ENCODE measurements at places on chromosomes 4 and X.

DNA sequence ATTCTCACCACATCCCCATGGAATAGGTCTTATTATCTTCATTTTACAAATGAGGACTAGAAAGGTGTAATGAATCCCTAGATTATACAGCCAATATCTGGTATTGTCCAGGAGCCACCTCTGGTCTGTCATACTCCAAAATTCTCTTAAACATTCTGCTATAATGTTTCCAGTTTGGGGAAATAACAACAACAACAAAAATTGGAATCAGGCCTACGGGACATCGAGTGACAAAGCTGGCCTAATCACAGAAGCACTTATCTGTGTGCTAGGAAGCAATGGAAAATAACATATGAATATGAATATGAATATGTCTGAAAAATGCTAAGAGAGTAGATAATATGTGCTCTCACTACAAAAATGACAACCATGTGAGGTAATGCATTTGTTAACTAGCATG, 264.1 kb downstream of the GASK1B start:
- DNase-seq, result no peak

- DNase-seq, result no peak
Measured at GRCh38 chr4:17934286-17934685, 87.3 kb downstream of the LCORL start.

- DNase-seq, result no peak
Measured at GRCh38 chrX:40303256-40304077, 205.7 kb upstream of the BCOR start.

DNA sequence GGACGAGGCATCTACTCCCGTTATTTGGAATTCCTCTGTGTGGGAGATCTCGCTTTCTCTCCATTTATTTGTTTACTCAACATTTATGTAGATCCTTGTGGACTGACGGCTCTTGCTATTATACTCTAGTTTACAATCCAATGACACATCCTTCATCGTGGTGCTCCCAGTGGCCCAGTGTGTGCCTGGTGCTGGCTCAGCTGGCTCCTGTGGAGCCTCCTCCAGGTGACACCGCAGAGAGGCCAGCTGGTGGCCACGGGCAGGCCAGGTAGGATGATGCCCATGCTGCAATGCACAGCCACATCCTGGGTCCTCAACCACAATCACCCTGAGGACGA, 84.0 kb upstream of the AFAP1 start:
- DNase-seq, result no peak

- no peak for DNase-seq
Measured at GRCh38 chr4:108943976-108944591, 181.2 kb upstream of the ETNPPL start.

Measured in stimulated activated CD8-positive, alpha-beta memory T cell treated with anti-CD3 and anti-CD28 coated beads, Interleukin-2, amount 100 ng/mL, for 1 hour (primary cell).